ENCODE measurements at places on chromosomes 4 and X.

DNA sequence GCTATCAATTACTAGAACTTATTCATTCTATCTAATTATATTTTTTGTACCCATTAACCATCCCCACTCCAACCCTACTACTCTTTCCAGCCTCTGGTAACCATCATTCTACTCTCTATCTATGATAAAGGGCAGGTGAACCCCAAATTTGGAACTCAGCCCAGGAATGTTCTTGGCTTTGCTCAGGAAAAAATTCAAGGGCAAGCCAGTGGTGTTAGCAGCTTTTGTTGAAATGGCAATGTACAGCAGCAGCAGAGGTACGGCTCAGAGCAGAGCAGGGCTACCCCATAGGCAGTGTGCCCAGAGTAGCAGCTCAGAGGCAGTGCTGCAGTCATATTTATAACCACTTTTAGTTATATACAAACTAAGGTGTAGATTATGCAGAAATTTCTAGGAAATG is 138.2 kb downstream of the RNF150 start:
- no peak for DNase-seq

DNA sequence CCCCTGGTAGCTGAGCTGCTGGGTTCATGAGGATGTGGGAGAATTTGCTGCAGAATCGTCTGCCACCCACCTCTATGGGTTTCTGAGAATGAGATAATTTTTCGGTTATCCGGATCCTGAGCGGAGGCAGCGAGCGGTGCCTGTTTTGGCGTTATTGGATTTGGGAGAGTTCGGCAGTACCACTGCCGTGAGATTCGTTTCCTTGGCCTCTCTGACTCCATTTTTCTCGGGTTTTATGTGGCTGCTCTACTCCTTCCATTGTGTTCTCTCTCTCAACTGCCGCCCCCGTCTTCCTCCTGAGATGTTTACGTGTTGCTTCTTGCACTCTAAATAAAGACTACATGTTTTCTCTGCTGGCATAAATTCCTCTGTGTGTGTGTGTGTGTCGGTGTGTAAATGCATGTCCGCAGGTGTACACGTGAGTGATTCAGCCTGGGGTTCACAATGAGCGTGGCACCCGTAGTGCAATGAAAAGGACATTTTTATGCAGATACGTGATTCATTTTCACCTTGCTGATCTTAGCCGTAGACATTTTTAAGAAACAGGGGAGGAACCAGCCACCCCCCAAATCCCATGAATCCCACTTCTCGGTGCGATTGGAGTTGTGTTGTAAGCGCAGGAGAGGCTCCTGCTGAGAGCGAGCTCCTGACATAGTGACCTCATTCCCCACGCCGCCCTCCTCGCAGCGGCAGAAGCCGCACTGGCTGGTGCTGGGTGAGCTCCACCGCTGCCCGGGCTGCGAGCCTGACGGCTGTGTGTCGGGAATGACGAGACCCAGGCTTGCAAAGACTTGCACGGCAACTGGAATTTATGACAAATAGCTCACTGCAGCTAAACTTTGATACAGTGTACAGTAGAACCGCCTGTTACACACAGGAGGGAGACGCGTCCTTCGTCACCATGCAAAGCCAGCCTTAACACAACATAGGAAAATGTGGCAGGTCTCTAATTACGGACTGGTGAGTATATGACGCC is 82.2 kb downstream of the STOX2 start:
- DNase-seq, result no peak

DNA sequence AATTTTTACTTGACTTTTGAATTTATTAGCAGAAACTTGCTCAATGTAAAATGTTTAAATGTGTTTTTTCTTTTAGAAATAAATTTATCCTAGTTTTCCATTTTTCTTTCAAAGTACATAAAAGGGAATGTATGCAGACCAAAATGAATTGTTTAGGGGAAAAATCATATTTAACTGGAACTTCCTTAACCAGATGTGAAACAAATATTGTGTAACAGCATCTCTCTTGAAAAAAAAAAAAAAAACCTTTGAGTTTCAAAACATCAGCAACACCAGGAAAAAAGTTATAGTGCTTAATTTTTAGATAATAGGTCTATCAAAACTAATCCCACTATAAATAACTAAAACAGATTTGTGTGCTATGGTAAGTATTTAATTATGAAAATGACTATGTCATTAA is 14.5 kb upstream of the CCNA2 start:
- DNase-seq, result no peak

DNA sequence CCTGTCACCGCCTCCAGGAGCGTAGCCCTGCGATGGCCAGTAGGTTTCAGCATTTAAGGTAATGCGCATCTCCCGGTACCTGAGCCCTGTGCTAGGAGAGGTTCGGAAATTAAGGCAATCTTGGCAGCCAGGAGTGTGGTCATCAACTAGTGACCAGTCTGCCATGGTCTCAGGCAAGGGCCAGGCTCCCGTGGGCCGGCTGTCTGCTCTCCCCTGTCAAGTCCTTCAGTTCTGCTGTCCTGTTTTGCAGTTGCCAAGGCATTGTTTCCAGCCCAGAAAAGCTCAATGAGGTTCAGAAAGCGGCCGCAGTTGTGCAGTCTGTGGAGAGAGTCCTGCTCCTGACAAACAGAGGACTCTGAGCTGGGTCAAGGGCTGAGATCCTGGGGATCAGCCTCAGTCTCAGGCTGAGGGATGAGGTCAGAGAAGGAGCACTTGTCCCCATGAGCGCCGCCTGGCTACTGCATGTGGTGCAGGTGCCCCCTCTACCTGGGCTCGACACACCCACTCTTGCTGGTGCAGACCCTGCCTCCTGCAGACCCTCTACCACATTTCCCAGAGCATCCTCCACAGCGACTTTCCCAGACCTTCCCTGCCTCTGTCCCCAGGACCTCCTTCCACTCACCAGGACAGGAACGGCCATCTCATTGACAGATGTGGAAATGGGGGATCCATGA is 53.4 kb upstream of the PSAPL1 start:
- no peak for DNase-seq

GRCh38 chrX:18173494-18174180 is 47.0 kb downstream of the BEND2 start:
- DNase-seq, result no peak

GRCh38 chrX:1029494-1029893 is 183.0 kb downstream of the CRLF2 start:
- no peak for DNase-seq

DNA sequence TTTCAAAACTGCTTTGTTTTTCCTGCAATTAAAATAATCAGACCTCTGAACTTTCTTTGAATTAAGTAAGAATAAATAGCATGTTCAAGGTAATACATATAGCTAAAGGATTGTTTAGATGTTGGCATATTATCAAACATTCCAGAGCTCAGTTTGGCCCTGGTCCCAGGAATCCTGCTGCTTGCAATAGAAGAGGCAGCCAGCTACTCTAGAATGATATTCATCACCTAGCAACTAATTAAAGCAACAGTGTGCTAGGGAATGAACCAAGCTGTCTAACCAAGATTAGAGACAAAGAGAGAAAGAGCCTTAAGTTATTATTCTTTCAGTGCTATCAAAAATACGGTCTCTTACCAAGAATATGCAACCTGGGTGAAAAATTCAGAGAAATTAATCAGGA is 460.9 kb downstream of the GABRG1 start:
- DNase-seq, result no peak

DNA sequence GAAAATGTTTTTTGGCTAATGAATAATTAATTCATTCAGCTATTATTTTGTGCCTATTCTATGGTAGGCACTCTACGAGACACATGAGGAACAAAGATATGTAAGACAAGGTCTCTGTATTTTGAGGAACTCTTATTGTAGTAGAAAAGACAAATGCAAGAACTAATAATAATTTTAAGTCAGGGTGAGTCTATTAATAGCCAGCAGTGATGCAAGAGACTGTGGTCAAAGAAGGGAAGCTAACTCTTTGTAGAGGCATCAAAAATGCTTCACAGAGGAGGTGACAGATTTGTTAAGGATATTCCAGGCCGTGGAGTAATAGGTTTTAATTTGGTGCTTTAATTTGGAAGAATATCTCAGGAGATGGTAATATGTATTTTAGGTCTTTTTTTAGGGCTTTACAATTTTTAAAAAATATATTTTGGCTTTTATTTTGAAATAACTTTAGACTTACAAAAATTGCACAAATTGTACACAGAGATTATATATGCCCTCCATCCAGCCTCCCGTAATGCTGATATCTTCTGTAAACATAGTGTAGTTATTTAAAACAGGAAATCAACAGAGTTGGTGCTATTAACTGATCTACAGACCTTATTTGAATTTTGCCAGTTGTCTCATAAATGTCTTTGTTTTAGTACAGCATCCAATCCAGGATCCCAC is 48.1 kb downstream of the DCLK2 start:
- DNase-seq, result no peak

- DNase-seq, result no peak
Observed at GRCh38 chr4:118850488-118851173, 14.7 kb upstream of the SEC24D start.

- no peak for DNase-seq
Observed at GRCh38 chrX:132694382-132694781, 205.5 kb upstream of the MBNL3 start.

DNA sequence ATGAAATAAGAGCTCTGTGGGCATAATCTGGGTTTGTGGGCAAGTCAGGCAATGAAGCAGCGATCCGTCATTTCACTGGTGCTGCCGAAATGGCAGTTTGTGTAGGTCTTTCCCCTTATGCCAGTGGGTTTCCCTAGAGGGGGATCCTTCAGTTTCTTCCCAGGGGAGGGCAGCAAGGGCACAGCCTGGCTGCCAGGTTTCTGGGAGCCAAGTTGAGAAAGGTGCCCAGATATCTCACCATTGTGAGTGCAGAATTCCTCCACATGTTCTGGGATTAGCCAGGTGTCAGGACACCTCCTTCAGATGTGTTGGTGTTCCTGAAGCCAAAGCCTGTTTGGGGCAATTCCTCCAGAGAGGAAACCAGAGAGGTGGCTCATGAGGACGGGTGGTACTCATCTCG is 28.0 kb downstream of the MSX1 start:
- no peak for DNase-seq

DNA sequence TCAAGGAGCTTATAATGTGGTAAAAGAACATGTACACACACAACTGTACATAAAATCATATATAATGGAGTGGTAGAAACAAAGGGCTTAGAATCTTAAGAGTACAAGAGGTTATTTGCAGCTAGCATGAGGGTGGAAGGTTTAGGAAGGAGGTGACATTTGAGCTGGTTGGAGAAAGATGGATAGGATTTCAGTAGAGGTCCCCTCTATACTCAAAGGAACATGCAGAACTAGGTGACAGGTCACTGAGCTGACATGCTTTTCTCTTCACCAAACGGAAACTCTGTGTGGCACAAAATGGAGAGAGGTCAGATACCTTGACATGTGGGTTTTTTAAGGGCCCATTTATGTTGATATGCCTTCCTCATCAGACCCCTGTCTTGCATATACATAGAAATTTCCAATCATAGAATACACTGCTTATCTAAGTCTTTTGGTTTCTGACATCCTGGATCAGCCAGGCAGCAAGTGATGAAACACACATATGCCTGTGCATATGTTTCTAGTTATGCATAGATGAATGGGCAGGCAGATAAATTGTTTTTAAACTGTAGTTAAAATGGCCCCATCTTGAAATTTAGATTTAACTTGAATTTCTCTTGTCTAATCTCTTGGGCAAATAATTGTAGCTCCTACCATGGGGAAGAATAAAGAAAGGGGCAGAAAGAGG is 29.3 kb downstream of the CLCN5 start:
- no peak for DNase-seq

DNA sequence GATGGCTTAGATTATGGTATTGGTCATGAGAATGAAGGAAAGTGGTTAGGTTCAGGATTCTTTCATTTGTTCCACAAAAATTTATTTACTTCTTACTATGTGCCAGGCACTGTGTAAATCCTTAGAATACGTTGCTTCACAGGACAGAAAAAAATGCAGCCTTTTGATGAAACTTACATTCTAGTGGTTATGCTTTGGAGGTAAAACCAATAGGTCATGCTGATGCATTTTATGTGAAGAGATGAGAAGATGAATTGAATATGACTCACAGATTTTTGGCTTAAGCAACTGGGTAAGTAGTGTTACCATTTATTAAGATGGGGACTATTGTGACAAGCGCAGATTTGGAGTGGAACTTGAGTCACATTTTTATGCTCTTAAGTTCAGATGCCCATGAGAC is 165.3 kb downstream of the GLRA2 start:
- DNase-seq, result no peak

- no peak for DNase-seq
Observed at GRCh38 chr4:21692241-21692640, 256.3 kb downstream of the KCNIP4 start.

DNA sequence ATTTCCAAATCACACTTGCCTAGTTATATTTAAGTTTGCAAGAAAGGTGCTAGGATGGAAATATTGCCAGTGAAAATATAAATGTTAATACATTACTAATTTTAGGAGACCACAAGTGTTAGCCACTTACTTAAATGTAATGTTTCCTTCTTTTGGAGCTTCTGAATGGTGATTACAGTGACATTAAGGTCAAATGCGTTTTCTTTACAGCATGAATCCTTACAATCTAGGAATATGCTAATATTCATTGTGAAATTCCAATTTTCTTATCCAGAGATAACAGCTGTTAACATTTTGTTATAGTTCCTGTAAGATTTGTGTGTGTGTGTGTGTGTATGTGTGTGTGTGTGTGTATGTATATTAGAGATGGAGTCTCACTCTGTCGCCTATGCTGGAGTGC is 70.2 kb upstream of the NUDT6 start:
- no peak for DNase-seq

DNA sequence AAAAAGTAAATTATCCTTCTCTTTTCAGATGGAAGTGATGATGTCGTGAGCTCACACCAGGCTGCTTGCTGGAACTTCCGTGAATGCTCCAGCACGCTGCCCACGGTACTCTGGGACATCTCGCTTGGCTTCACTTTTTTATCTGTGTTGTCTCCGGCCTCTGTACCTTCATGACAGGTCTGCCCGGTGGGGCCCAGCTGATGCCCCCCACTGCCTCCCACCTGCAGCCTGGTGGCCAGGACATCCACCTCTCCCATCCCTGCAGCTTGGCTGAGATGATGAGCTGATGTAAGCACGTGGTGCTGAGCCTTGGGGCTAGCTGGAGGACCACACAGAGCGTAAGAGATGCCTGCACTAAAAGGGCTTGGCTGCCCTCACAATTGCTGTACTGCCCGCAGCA is 59.0 kb upstream of the HELT start:
- no peak for DNase-seq

- DNase-seq, result no peak
Observed at GRCh38 chr4:33226133-33226532, 2506.0 kb downstream of the PCDH7 start.

DNA sequence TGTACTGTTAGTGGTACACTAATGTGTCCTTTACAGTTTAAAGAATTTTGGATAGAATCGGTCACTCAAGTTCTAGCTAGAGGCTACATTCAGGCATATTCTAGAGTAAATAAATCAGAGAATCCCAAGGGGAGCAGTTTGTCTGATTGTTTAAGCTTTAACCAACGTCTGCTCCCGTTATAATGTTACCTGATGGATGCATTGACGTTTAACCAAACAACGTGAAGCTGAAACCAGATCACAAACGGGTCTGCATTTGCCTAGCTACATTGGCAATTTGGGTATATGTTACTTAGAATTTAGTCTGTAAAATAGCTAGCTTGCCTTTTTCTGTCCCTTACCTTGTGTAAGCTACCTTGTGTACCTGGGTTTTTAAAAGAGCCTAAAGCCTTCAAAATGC is 1.6 kb downstream of the PI4K2B start:
- DNase-seq, result no peak

- DNase-seq, result no peak
Observed at GRCh38 chr4:146637621-146638332, 916 bp upstream of the POU4F2 start.

- DNase-seq, result no peak
Observed at GRCh38 chr4:78543424-78544125, 8.0 kb upstream of the ANXA3 start.

- no peak for DNase-seq
Observed at GRCh38 chr4:10461850-10462400, 4.7 kb upstream of the ZNF518B start.

- no peak for DNase-seq
Observed at GRCh38 chrX:111779582-111779981, 96.4 kb upstream of the TRPC5OS start.
